ENCODE measurements at places on chromosomes 2 and 18.

- no peak for DNase-seq
- peaks cover 60% of the 10 kb centered on the region for H3K4me1 ChIP-seq
- no peak overlapping the region for H3K4me3 ChIP-seq
- H3K27ac ChIP-seq = no peak overlapping the region
- H3K36me3 ChIP-seq = peaks cover 5% of the 10 kb centered on the region
- no peaks in the 10 kb centered on the region for H3K27me3 ChIP-seq
These were observed 6.0 kb downstream of the KRCC1 start for GRCh38 chr2:88049622-88050021.

GRCh38 chr18:41989508-41989907, 34.5 kb downstream of the PIK3C3 start:
- H3K36me3 ChIP-seq = peaks cover 14% of the 10 kb centered on the region

- no peak overlapping the region for H3K4me3 ChIP-seq
- no peaks in the 10 kb centered on the region for H3K27me3 ChIP-seq
- DNase-seq = no peak
- H3K4me1 ChIP-seq = peaks cover 9% of the 10 kb centered on the region
- H3K36me3 ChIP-seq = peaks cover 22% of the 10 kb centered on the region
These were observed 6.2 kb downstream of the COPS8 start for GRCh38 chr2:237091779-237092436.

GRCh38 chr2:169323841-169324240, 38.5 kb downstream of the LRP2 start:
- H3K4me3 ChIP-seq = no peak overlapping the region
- H3K4me1 ChIP-seq = no peaks in the 10 kb centered on the region
- no peak for DNase-seq
- H3K27ac ChIP-seq = no peak overlapping the region
- no peaks in the 10 kb centered on the region for H3K36me3 ChIP-seq

Measured in naive thymus-derived CD8-positive, alpha-beta T cell (primary cell).